ENCODE measurements at places on chromosomes 6 and 20.

GRCh38 chr6:45969026-45969425 is 46.6 kb downstream of the CLIC5 start:
- no peak for DNase-seq

- no peak for DNase-seq
Measured at GRCh38 chr6:52394251-52394666, 25.9 kb upstream of the EFHC1 start.

DNA sequence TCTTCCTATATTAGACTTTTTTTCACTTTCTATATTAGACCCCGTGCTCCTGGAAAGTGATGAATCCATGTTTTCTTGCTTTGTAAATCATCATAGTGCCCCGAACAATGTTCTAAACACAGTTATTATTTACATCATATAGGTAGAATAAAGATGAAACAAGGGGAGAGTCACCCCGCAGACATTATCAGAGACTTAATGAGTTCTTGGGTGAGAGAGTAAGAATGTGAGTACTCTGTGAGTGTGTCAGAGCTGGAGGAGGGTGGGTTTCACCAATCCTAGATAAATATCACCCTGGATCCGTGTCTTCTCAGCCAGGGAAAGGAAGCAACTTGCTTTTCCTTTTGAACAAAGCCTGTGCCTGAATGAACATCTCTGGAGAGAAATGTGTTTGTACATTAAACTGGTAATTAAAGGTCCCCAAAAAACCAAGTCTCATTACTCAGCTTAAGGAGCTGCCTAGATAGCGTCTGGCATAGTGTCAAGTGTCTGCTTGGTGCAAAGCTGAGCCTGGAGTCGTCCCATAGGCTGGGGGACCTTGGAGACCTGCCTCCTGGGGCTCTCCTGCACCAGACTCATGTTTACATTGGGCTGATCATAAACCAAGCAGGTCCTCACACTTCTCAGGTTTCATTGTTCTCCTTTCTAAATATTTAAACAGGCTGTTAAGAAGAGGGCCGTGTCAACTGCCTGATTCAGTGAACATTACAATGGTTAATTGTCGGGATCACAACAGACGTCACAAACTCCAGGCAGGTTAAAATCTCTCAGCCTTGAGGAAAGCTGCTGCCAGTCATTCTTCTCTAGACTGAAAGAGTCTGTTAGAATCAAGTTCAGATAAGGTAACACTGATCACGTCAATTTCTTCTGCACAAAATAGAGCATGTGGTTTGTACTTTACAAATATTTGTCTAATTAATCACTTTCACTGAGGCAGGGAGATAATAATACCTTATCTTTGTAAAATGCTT is 179.7 kb upstream of the MYLIP start:
- peak; percentile 78 for DNase-seq

DNA sequence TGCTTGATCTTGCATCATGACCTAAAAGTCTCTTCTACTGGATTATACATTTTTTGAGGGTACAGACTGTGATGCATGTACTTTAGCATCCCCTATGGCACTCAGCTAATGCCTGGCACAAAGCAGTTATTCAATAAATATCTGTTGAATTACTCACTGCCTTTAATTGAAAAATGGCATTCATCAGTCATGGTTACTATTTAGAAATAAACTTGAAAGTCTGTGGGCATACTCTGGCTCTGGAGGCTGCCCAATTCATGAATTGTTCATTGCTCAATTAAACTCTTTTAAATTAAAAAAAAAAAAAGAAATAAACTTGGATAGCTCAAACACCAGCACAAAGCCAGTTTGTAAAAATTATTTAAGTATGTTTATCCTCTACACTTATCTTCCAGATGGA is 40.0 kb downstream of the HEBP2 start:
- DNase-seq, result no peak

DNA sequence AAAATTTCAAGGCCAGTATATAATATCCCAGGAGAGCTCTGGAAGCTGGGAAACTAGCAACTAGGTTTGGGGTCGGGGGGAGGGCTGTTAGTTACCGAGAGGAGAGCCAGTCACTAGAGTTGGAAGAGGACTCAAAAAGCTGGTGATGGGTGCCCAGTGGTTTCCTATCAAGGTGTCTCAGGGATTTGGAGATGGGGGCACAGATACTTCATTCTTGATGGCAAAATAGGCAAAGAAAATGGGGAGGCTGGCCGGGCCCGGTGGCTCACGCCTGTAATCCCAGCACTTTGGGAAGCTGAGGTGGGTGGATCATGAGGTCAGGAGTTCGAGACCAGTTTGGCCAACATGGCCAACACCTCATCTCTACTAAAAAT is 805 bp downstream of the PHF1 start:
- DNase-seq, result peak; percentile 40

DNA sequence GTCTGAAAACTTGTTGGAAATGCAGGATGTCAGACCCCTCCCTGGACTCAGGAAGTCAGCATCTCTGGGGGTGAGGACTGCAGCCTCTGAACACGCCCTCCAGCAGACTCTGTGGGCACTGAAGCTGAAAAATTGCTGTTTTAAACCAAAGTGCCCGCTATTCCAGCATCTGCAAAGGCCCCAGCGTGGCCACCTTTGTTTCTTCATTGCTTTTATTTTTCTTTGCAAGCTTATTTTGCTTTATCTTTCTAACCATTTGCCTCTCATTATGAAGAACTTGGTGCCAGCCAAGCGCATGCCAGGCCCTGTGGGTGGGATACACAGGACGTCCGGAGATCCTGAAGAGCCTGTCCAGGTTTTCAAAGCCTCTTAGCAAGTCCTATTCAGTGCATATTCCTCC is 203.9 kb upstream of the CST7 start:
- no peak for DNase-seq

GRCh38 chr6:7050004-7050403 is 57.8 kb upstream of the RREB1 start:
- DNase-seq, result no peak

- DNase-seq, result peak; percentile 71
Measured at GRCh38 chr20:3887876-3888620, 1.1 kb upstream of the PANK2 start.

DNA sequence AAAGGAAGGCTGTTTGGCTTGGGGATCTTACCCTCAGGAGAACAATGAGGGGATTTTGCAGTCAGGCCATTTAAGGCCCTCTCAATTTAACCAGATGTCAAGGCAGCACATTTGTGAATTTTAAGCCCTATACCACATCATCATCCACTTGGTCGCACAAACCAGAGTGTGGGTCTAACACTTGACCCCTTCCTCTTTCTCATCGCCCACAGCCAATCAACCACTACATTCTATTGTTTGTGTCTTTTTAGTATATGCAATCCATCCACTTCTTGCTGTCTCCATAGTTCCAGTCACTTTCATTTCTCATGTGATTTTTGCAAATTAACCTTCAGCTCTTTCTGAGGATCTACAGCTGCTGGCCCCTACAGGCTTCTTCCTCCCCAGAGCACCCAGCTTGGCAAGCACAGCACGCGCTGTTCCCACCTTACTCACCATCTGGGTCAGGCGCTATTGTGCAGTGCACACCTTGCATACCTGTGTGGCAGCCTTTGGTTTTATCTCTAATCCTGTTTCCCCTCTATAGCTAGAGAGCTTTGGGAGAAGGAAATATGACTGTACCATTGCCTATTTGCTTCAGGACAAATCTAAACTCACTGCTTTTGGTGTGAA is 32.3 kb upstream of the CD83 start:
- DNase-seq, result no peak

DNA sequence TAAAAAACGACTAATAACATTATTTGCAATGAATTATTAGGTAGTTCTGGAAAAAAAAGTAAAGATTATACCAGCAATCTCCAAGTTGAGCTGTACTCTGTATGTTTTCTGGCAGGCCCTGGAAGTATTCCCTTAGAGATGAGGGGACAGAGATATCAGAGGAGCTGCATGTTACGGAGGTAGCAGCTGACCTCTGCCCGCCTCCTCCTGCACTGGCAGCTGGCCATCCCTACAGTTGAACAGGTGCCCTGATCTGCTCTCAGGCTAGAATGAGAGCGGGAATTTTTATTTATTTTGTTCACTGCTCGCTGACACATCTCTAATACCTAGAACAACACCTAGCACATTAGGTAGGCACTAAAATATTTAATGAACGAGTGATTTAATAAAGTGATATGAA is 23.1 kb downstream of the FBXL4 start:
- DNase-seq, result no peak

DNA sequence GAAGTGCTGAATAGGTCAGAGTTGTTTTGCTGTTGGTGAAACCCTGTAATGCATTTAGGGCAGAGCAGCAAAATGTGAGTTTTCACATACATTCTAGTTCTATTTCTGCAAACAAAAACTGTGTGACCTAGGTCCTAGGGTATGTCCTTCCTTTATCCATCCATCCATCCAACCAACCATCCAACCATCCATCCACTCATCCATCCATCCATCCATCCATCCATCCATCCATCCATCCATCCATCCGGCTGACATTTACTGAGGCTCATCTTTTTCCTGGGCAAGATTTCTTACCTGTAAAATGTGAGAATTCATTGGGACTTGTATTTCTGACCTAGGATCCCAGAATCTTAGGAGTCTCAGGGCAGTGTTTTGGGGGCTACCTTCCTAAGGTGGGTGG is 14.5 kb downstream of the PNPLA1 start:
- no peak for DNase-seq

DNA sequence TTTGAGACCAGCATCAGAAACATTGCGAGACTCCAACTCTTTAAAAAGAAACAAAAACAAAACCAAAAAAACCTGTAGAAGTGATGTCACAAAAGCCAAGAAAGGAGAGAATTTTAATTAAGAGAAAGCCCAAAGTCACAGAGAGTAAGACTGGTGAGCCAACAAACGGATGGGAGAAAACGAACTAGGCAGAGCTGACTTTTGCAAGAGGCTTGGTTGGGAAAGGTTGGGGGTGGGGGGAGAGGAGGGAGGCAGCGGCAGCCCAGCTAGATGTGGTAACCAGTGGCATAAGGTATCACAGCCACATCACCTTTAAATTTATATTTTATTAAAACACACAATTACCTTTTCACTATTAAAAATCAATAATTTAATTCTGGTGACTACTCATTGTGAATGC is 23.5 kb downstream of the NOL7 start:
- no peak for DNase-seq

DNA sequence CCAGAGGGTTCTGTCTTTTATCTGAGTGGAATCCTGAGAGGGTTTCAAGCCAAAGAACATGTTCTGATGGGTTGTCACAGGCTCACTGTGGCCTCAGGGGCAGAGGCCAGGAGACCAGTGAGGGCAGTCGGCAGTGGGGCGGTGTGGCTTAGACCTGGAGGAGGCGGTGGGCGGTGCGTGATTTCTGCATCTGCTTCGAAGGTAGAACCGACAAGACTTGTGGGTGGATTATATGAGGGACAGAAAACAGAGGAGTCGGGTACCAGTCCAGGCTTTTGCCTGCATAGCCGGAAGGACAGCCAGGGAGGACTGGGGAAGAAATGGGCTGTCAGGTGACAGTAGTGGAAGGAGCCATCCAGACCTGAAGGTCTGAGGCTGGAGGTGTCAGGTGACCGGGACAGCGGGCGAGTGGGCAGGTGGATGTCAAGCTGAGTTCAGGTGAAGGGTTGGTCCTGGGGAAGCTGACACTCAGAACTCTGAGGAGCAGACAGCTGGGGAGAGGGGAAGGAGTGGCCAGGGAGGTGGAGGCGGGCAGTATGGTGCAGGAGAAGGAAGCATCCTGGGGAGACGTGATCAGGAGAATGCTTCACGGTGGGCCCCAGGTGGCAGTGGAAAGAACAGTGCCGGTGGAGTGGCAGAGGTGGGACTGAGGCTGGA is 3.1 kb downstream of the CTSZ start:
- DNase-seq, result no peak

DNA sequence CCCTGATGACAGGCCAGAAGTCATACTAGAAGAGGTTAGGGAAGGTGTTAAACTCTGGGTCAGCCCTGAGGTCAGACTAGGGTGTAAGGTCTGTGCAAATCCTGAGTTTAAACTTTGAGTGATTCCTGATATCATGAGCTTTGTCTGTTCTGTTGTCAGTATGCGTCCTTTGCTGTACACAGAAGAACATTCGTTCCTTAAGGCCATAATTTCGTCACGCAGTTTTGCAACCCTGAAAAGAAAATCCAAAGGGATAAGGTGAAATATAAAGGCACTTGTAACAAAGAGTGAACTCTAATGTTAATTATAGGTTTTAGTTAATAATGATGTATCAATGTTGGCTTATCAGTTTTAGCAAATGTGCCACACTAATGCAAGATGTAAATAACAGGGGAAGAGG is 2.3 kb downstream of the DST start:
- DNase-seq, result peak; percentile 63

DNA sequence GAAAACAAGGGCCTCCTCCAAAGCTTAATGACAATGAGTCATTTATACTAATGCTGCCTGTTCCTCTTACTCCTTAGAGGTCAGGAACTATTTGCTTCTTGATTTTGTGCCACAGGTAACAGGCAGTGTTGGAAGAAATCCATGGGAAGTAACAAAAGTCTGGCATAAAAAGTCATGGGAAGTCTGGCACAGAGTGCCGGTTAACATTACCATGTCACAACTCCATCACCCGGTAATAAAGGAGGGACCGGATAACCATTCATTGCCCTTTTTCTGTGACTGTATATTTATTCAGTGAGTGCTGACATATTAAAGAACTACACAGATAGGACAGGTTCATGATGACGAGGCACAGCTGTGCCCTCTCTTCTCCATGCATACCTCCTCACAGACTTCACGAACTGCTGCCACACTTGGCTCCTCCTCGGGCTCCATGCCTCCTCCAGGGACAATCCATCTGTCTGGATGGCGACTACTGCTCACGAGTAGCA is 50.9 kb downstream of the NUDT3 start:
- no peak for DNase-seq

GRCh38 chr6:18153311-18153703 is 1.6 kb downstream of the TPMT start:
- DNase-seq, result no peak

DNA sequence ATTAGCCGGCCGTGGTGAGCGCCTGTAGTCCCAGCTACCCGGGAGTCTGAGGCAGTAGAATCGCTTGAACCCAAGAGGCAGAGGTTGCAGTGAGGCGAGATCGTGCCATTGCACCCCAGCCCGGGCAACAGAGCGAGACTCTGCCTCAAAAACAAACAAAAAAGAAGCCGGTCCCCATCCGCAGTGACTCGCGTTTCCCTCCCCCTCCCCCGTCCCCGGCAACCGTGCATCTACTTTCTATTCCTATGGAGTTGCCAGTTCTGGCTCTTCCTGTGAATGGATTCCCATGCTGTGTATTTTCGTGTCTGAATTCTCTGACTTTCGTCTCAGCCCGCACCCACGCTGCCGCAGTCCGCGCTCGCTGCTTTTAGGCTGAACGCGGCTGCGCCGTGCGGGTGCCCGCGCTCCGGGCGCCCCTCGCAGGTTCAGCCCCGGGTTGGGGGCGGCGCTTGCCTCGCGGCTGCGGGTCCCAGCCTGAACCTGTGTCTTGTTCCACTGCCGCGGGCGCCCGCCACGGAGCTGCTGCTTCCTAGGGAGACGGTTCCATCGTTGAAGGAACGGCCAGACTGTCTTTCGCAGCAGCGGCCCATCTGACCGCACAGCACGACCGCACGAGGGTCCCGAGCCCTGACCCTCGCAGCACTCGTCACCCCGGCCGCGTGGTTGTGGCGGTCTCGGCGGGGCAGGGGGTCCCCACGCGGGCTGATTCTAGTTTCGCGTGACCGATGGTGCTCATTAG is 1.1 kb upstream of the MRGBP start:
- peak; percentile 80 for DNase-seq

GRCh38 chr6:11822346-11822745 is 43.7 kb upstream of the ADTRP start:
- DNase-seq, result no peak

GRCh38 chr6:84417260-84417659 is 189.8 kb upstream of the CEP162 start:
- no peak for DNase-seq

Data from NCI-H82 (cell line).